G401 (cell line): ENCODE measurements at places on chromosomes 7 and 10.

DNA sequence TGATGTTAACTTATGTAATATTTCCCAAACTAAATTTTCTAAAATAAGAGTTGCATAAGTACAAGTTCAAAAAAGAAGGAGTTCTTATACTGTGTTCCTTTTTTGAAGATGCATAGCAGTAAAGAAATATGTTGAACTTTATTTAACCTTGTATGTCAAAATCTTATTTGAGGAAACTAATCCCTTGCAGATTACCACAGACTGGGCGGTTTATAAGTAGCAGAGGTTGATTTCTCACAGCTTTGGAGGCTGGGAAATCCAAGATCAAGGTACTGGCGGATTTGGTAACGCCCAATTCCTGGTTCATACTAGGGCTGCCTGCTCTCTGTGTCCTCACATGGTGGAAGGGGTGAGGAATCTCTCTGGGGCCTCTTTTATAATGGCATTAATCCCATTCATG, 68.5 kb downstream of the GNAT3 start:
- no peak for DNase-seq

- DNase-seq, result no peak
These were observed 33.1 kb downstream of the ASB13 start for GRCh38 chr10:5633166-5633749.

DNA sequence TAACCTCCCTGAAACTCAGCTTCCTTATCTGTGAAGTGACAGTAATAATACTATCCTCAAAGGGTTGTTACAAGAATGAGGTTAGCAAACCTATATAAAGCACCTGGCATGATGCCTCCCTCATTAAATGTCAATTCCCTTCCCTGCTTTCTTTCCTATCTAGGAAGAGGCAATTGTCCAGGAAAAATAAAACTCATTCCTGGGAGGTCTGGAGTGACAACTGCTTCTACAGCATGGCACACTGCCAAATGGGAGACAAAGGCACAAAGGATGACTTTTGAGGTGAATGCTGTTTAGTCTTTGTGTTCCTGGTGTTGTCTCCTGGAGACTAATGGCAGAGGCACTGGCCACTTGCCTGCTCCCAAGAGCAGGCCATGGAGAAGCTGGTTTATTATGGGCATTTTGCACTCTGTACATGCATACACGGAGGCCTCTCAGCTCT, 32.2 kb upstream of the PDE1C start:
- DNase-seq, result no peak

- no peak for DNase-seq
These were observed 266.6 kb downstream of the HDAC9 start for GRCh38 chr7:18762189-18762588.

DNA sequence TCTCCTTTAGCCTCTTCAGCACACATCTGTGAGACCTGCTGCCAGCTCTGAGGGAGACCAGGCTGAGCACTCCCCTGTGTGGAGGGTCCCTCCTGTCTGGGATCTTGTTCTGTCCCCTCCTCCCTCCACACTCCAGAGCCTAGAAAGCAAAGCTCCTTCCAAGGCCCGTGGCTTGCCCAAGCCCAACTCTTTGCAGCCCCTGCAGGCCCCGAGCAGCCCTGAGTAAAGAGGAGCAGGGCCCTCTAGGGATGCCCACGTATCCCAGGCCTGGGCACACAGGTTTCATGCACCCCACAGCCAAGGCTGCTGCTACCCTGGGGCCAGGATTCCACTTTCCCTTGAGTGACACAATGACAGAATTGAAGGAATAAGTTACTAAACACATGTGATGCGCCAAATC, 24.0 kb downstream of the COBL start:
- DNase-seq, result no peak

GRCh38 chr10:90288391-90288933, 569.4 kb downstream of the HTR7 start:
- no peak for DNase-seq
